ENCODE measurements at places on chromosomes 7 and 10.

GRCh38 chr7:99452541-99452940, 13.4 kb downstream of the ATP5MF start:
- no peak for DNase-seq

DNA sequence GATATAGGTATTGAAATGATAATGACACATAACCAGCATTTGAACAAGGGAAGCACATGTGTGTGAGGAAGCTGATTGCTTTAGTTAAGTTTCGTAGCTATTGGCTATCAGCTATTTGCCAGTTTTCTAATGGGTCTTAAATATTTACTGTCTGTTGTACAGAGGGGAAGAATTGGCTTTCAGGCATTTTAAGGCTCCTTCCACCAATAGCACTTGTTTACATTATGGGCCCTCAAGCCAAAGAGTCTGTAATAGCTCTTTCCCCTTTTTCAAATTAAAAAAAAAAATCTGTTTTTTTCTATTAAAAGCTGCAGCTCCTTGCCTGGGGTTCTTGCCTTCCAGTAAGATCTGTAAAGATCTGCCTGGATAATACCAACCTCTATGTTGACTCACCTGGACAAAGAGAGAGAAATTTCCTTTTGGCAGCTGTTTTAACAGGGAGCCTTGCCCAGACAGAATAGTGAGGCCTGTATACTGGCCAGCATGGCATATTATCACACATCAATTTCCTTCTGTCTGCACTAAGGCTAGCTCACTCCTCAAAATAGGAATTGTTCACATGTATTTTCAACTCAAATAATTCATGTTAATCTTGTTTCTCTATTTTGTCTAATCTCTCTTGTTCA, 104.7 kb upstream of the LRGUK start:
- DNase-seq, result peak; percentile 1

- DNase-seq, result no peak
Measured at GRCh38 chr7:36309716-36310115, 79.9 kb upstream of the ANLN start.

DNA sequence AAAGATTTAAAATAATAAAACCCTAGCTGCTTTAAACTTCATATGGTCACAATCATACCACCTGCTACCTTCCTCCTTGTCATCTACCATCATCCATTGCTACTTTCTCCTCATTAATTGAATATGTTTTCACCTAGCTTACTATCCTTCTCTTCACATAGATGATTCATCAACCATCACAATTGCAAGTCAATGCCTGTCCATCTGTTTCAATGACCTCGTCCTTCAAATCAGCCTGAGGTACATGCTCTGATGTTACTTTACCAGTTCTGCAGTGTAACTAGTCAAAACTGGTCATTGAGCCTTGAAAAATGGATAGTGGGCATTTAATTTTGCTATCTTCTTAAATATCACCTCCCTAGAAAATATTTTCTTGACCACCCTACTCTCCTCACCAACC, 164.7 kb downstream of the SEMA3E start:
- peak; percentile 16 for DNase-seq

- DNase-seq, result no peak
Measured at GRCh38 chr10:63628526-63629362, 107.5 kb downstream of the REEP3 start.

Data from epithelial cell of prostate (primary cell).